GM23248 (cell line): ENCODE measurements at places on chromosomes 2 and 18.

DNA sequence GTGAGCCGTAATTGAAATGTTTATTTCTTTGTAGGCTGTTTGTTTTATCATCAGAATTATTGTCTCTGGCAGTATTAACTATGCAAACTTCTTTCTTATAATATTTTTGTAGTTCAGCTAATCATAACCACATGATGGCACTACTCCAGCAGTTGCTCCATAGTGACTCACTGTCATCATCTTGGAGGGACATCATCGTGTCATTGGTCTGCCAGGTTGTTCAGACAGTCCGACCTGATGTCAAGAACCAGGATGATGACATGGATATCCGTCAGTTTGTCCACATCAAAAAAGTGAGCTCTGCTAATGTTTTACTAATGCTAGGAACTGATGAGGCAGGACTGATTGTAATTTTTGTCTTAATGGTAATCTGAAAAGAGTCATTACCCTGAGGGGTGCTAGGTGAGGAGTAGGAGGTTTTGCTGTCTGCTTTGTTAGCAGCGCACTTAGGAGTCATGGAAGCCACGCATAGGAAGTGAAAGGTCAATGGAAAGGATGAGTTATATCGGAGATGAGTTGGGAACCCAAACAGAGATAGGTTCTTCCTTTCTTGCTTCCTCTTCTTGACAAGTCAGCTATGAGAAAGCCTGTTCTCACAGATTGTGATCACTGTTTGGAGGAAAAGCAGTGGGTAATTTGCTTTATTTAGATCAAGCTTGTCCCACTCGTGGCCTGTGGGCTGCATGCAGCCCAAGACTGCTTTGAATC lies 49.2 kb downstream of the PIKFYVE start:
- DNase-seq = peak; percentile 85

DNA sequence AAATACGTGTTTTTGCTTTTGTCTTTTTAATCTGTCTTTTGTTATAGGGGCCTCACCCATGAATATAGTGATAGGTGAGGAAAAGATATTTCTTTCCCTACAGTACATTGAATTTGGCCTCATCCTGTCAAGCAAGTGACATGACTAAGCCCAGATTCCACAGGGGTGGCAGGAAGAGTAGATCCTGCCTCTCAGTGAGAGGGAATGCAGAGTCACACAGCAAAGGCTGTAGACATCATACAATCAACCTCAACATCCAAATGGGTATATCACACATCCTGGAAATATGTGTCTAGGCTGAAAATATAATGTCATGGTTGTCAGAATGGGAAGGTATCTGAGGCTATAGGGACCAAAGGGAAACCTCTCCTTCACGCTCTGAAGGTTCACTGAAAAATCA lies 269.6 kb downstream of the CDH20 start:
- DNase-seq = peak; percentile 77

GRCh38 chr2:238821391-238821790 lies 26.5 kb upstream of the TWIST2 start:
- DNase-seq = peak; percentile 78

DNA sequence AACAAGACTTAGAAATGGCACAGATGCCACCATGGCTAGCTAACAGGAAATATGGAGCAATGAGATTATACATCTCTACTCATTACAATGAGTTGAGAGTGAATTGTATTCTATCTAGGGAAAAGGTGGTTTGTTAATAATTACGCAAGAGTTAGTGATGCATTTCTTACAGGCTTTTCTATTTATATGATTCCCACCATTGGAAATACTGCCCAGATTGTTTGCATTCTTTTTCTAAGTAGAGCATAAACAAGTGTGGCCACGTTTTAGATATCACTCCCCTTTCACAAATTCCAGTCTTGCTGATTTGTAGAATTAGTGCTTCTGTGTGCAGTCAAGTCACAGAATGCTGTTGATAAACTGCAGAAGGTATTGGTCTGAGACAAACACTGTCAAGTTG lies 56.6 kb downstream of the ZNF804A start:
- peak; percentile 41 for DNase-seq
